ENCODE measurements at places on chromosomes 6 and 20.

- DNase-seq: no peak
These were observed 3.2 kb downstream of the CDC40 start for GRCh38 chr6:110183292-110183885.

GRCh38 chr6:160070831-160071230, 50.8 kb upstream of the SLC22A1 start:
- DNase-seq: no peak

DNA sequence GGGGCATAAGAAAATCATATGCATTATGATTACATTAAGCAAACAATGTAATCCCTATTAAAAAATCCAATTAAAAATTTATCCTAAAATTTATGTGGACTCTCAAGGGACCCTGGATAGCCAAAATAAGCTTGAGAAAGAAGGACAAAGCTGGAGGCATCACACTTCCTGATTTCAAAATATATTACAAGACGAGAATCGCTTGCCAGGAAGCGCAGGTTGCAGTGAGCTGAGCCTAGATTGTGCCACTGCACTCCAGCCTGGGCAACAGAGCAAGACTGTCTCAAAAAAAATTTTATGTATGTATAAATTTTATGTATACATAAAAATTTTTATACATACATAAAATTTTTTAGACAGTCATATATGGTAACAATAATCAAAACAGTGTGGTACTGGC, 48.5 kb upstream of the GCNT2 start:
- DNase-seq: no peak

DNA sequence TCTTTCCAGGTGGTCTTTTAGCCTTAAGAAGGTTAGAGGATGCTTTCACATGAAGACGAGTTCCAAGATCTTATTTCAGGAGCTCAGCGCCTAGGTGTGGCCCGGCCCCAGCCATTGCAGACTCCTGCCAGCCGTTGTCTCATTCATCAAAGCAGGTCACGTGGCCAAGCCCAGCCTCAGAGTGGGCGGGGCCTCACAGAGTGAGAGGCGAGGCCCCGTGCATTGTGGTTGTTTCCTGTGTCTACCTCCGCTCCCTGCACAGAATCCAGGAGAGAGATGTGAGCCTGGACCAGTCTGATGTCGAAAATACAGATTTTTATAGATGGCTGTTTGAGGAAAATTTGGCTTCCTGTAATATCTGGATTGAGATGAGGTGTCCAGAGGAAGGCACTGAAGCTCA, 49.2 kb upstream of the CST5 start:
- no peak for DNase-seq

GRCh38 chr6:138785980-138786379, 9.9 kb upstream of the ECT2L start:
- DNase-seq: no peak

GRCh38 chr6:14995966-14996602, 249.8 kb upstream of the JARID2 start:
- no peak for DNase-seq

- no peak for DNase-seq
These were observed 2.2 kb downstream of the KCNG1 start for GRCh38 chr20:51020657-51021056.

Data from fibroblast of skin of back (primary cell).